ENCODE measurements at places on chromosomes 12 and 14.

GRCh38 chr12:32821710-32822109 is 66.0 kb upstream of the YARS2 start:
- DNase-seq, result no peak

- DNase-seq, result peak; percentile 10
Measured at GRCh38 chr12:43676183-43676813, 82.3 kb downstream of the PUS7L start.

DNA sequence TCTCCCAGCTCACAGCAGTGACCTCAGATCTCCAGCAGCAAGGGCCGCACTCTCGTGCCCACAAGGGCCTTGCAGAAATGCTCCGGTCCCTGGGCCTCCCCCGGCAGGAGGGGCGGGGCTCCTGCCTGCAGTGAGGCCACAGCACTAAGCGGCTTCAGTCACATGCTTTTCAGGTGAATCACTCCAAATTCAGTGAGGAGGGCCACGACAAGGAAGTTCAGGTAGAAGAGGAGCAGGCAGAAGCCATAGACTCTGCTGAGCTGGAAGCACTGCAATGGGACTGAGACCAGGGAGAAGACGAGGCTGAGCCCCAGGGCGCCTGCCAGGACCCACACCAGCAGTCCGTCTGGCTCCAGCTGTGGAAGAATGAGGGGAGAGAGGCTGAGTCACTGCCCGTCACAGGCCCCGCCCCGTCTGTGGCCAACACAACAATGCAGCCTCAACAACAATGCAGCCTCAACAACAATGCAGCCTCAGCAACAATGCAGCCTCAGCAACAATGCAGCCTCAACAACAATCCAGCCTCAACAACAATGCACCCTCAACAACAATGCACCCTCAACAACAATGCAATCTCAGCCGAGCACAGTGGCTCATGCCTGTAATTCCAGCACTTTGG is 35.2 kb downstream of the SLC8B1 start:
- DNase-seq, result peak; percentile 79

GRCh38 chr14:20772650-20773049 is 4.4 kb downstream of the EDDM3B start:
- no peak for DNase-seq

GRCh38 chr14:51828017-51828797 is 32.2 kb upstream of the GNG2 start:
- peak; percentile 91 for DNase-seq
